Natural killer cell treated with Interleukin-12 subunit alpha and Interleukin-12 subunit beta and Interleukin-15 and Interleukin-18, amount 100 ng/mL, for 72 hours (primary cell): ENCODE measurements at places on chromosomes 7 and 10. TPM values are rescaled to one million over a fixed set of nuclear protein-coding genes. Genes with fewer than 3 reads are reported as not detected.

GRCh38 chr7:35336444-35336843, 82.5 kb upstream of the TBX20 start:
- DNase-seq: no peak

The CPXM2 gene
- not detected for total RNA-seq

- no peak for DNase-seq
Observed at GRCh38 chr7:46153583-46153950, 232.5 kb upstream of the IGFBP3 start.

The EXOC6 gene
- 14.7 TPM for total RNA-seq

The PON1 gene
- not detected for total RNA-seq

DNA sequence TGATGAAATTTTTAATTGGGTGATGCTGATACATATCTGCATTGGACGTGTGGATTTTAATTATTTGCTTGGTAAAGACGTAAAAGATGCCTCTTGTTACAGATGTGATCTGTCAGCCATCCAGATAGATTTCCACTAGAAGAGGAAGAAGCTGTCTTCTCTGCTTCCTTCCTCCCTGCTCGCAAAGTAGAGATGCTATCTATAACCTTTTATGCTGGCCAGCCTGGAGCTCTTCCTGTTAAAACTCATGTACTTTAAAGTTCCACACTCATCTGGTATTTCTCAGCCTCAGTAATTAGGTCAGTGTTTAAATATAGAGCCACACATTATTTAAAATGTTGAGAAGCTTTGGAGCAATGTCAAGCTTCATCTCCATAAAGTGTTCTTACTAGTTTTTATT, 51.2 kb upstream of the TMEM229A start:
- DNase-seq: no peak

DNA sequence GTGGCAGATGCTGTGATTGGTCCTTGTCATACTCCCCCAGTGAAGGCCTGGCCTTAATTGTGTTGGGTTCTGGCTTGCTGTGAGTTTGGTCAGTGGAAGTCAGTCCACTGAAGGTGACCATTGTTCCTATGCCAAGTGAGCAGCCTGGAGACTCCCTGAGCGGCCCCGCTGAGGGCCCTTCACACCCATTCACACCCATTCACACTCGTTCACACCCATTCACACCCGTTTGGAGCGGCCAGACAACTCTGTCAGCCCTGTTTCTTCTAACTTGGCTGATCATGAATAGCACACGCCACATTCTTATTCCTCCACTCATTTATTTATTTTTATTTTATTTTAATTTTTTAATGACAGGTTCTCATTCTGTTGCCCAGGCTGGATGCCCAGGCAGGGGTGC, 61.5 kb downstream of the C10orf120 start:
- no peak for DNase-seq

The CTTNBP2 gene
- total RNA-seq: 0.14 TPM

- DNase-seq: no peak
Observed at GRCh38 chr10:6195376-6195775, 7.4 kb upstream of the PFKFB3 start.

DNA sequence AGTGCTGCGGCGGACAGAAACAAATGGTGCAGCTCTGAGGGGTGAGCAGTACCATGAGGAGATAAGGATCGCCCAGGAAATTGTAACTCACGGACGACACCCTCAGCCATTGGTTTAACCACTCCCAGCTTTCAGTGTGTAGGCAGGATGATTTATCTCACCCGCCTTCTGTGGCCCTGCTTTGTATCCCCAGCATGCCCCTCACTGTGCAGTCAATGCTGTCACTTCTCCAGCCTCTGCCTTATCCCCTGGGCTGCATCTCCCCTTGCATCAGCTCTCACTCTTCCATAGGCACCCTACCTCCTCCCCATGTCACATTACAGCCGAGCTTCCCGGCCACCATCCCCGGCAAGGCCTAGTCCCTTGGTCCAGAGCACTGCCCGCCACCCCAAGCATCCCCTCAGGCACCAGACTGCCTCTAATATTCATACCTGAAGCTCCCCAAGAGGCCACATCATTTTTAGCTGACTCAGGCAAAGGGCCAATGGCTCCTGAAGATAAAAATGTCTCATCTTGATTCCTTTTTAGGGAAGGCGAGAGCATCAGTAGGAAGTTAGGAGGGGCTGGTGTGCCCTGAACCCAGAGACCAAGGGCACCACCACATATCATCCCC, 77.1 kb downstream of the CARD11 start:
- no peak for DNase-seq

The NEUROG3 gene
- total RNA-seq: not detected

The SGMS1 gene
- 31.6 TPM for total RNA-seq

- no peak for DNase-seq
Observed at GRCh38 chr7:55591282-55591931, 19.1 kb upstream of the VOPP1 start.

The EEPD1 gene
- 0.26 TPM for total RNA-seq

DNA sequence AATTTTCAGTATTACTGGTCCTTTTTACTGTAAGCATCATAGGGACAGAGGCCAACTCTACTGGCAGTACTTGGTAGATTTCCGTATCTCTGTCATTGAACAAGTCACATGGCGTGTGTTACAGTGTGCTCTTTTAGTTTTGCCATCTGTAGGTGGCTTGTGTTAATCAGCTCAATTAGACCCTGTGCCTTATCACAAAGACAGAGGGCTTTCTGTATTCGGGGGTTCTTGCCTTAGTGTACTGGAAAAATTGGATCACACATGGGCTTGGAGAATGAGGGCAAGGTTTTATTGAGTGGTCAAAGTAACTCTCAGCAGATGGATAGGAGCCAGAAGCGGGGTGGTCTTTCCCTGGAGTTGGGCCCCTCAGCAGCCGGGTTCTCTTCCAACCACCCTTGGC, 21.3 kb upstream of the LRGUK start:
- DNase-seq: no peak

DNA sequence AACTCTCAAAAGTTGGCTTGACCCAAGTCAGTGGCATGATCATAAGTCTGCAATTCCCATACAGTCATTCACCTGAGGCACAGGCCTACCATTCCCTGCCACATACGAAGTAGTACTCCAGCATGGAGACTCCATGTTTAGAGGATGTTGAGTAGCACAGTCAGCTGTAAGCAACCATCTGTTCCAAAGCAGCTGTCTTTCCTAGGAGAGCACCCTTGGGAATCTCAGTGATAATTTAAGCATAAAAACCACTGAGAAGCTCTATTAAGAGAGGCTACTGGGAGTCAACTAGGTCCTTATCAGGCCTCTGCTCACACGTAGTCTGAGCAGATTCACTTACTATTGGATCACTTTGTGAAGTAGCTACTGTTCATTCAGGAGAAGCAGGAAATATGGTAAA, 61.6 kb upstream of the UNC5B start:
- no peak for DNase-seq

The AKR1B15 gene
- not detected for total RNA-seq

The CCDC172 gene
- not detected for total RNA-seq

DNA sequence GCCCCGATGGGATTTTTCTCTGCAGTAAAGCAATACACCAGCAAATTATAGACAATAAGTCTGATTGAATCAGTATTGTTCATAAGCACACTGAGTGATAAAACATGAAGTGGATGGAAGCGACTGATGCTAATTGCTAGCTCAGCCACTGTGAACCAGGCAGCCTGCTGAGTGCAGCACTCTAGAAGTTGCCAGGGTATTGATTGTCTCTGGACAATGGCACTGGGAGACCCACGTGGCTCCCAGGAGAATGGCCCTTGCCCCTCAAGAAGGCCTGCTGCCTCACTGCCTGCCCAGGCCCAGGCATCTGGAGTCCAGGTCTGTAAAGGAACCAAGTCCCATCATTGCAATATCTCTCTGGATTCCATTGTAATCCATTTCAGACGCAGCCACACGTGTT, 80.4 kb upstream of the TCERG1L start:
- no peak for DNase-seq

GRCh38 chr10:128817636-128818035, 649.4 kb upstream of the MGMT start:
- DNase-seq: no peak

The IQUB gene
- total RNA-seq: not detected

The VENTX gene
- total RNA-seq: not detected

- no peak for DNase-seq
Observed at GRCh38 chr7:6487184-6487545, 39.4 kb upstream of the DAGLB start.

GRCh38 chr10:70158113-70158512, 11.6 kb upstream of the TYSND1 start:
- no peak for DNase-seq

The MYO3A gene
- total RNA-seq: not detected

DNA sequence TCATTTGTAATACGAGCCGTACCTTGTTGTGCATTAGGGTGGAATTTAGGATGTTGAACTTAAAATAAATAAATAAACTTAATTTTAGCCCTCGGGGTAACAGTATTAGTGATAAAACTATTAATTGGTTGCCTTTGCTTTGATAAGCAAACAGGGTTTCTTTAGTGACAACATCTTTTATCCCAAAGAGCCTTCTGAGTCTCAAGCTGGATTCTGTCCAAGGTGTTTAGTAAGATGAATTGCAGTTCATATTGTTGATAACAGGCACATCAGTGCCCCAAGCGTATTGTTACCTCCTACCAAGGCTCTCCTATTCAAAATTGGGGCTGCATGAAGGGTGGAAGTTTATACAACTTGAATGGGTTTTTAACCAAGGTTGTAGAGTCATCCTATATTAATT, 144.4 kb upstream of the CELF2 start:
- DNase-seq: no peak

DNA sequence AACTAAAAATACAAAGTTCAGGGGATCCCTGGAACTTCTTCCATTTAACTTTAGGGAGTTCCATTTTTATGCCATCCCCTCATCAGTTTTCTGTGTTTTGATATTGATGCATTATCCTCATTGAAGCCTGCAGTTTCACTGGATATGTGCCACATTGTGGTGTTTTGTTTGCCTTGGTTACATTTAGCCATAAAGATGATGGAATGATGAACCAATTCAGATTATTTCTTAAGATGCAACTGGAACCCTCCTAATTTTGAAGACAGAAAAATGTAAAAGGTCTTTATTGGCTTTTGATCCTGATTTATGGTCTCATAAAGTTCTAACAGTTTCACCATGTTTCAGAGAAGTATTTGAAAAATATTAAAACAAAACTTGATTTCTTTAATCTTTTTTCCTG, 314.2 kb upstream of the KLF6 start:
- DNase-seq: no peak

- DNase-seq: peak; percentile 90
Observed at GRCh38 chr7:26151953-26152781, at the start of gene NFE2L3. TSS of gene NFE2L3 (plus strand) at chr7:26152198. CDS start at chr7:26152499, 301 bp downstream.

The NUDT5 gene
- 102 TPM for total RNA-seq

The CTAGE8 gene
- total RNA-seq: not detected

The CYP3A4 gene
- total RNA-seq: not detected

The C10orf67 gene
- total RNA-seq: not detected

The LIPN gene
- not detected for total RNA-seq

DNA sequence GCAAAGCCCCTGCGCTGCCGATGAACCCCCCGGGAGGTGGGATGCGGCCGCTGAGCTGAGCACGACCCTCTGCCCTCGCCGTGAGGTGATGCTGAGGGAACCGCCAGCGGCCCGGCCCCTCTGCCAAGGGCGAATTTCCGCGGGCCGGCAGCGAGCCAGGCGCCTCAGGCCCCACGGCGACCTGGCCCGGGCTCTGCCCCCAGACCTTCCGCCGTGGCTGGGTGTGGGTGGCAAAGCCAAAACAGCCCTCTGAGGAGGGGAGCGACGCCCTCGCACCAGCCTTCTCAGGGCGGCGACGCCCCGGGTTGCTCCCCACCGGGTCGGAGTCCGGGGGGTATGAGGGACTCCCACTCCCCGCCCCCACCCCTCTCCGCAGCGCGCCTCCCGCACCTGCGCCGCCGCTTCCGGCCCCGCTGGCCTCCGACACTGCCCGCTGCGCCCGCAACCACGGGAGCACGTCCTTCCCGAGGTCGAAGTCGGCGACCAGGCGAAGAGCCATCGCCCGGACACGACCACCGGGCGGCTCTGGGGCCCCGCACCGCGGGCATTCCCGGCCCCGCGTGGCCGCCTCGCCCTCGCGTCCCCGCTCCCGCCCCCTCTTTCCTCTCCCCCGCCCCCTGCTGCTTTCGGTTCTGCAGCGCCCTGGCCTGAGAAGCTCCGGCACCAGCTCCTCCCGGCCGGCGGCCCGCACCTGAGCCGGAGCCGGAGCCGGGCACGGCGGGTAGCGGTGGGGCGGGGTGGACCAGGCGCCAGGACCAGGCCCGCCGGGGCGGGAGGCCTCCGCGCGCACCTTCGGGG, at the start of gene GSAP:
Gene GSAP (minus strand): TSS at position 527 of the 798 bp plus-strand sequence. CDS start 28 bp downstream, at position 499.
- DNase-seq: peak; percentile 83
